ENCODE measurements at places on chromosomes 5 and 9. TPM values are rescaled to one million over a fixed set of nuclear protein-coding genes. Genes with fewer than 3 reads are reported as not detected.

The CYLC2 gene
- total RNA-seq: not detected

The FOXD4L3 gene
- not detected for total RNA-seq

DNA sequence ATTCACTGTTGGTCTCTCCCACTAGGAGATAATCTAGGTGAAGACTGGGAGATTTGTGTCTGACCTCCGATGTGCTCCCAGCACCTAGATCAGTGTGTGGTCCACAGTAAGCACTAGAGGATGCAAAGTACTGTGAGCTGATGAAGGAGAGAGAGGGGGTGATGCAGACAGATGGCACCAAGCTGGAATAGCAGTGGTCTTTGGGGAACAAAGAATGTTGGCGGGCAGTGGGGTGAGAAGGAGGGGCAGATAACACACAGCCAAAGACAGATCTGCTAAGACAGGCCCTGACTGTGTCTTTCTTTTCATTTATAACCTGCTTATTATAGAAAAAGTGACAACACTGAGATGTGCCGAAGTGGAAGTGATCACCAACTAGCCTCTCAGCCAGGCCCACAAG, 37.5 kb downstream of the ERGIC1 start:
- no peaks in the 10 kb centered on the region for H3K36me3 ChIP-seq
- no peak overlapping the region for H3K4me3 ChIP-seq
- H3K27me3 ChIP-seq: no peaks in the 10 kb centered on the region

The TERT gene
- total RNA-seq: 0.80 TPM

DNA sequence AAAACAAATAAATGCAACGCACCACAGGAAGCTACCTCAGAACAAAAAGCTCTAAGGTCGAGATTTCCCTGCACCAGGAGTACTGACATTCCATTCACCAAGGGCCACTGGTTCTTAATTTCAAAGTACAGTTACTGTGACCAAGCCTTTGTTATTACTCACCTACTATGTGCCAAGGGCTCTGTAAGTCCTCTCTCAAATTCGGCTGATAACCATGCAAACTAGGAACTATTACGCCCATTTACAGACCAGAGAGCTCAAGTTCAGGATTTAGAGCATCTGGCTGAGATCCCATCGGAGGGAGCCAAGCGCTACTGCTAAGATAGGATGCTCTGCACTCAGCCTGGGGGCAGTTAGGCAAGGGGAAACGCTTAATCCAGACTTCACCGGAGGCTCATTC, 5.6 kb downstream of the MYO10 start:
- peaks cover 26% of the 10 kb centered on the region for H3K4me1 ChIP-seq
- DNase-seq: no peak
- H3K4me3 ChIP-seq: no peak overlapping the region
- H3K36me3 ChIP-seq: no peaks in the 10 kb centered on the region
- no peak overlapping the region for H3K27ac ChIP-seq

DNA sequence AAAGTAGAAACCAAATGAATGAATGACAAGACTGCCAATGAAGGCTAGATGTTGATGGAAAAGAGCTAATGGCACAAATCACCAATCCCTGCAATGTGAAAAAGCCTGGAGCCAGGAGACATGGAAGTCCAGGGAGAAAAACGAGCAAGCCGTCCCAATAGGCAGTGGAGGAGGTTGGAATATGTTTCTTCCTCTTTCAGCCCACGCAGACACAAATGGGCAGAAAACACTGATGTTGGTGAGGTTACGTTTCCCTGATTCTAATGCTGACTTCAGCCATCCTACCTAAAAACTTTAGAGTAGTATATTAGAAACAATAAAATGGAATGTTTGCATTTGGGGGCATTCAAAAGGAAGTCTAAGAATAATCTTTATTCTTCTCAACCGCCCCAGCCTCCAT, 23.9 kb upstream of the KIF2A start:
- H3K27ac ChIP-seq: no peak overlapping the region
- no peak for DNase-seq
- no peak overlapping the region for H3K4me3 ChIP-seq
- no peaks in the 10 kb centered on the region for H3K27me3 ChIP-seq
- H3K36me3 ChIP-seq: no peaks in the 10 kb centered on the region

DNA sequence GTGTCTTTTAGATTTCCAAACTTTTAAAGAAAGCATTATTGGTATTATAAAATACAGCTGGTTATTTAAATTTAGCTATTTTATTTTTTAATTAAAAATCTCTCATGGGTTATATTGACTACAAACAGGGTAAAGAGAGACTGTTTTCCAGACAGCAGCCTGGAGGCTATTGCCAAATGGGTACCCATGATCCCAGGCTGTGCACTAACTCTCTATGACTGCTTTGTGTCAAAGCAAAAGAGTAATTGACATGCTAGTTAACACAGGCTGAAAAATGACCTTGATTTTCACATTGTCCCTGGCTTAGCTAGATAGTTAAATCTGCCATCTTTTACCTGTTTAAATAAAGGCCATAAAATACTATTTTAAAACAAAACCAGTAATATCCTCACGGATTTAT, 589.7 kb downstream of the ANXA1 start:
- H3K27me3 ChIP-seq: no peaks in the 10 kb centered on the region
- no peaks in the 10 kb centered on the region for H3K36me3 ChIP-seq
- no peak for DNase-seq
- H3K4me1 ChIP-seq: no peaks in the 10 kb centered on the region

DNA sequence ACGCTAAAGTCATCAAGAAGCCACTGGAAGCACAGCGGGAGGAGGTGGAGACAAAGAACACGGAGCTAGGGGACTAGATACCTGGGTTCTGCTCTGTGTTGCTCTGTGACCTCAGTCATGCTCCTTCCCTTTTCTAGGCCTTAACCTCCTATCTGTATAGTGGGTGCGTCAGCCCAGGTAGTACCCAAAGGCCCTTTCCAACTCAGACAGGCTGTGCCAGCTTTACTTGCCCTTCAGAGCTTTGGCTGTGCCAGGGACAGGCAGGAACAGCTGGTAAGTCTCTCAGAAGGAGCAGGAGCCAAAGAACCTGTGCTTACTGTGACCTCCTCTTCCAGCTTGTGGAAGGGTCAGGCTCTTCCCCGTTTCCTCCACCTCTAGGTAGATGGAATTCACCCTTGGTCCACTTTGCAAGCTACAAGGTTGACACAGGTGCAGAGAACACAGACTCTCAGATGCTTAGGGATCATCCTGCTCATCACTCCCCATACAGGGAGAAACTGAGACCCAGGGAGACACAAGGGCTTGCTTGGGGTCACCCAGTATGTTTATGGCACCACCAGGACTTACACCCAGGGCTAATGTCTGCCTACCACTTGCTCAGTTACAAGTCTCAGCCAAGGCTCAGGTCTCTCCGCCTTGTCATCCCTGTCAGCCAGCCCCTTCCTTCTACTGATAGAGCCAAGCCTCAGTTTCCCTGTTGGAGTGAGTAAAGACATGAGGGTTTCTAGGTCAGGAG, 1.7 kb downstream of the CCDC69 start:
- peaks cover 19% of the 10 kb centered on the region for H3K4me1 ChIP-seq
- no peaks in the 10 kb centered on the region for H3K27me3 ChIP-seq
- no peaks in the 10 kb centered on the region for H3K36me3 ChIP-seq
- no peak overlapping the region for H3K4me3 ChIP-seq
- H3K27ac ChIP-seq: no peak overlapping the region

DNA sequence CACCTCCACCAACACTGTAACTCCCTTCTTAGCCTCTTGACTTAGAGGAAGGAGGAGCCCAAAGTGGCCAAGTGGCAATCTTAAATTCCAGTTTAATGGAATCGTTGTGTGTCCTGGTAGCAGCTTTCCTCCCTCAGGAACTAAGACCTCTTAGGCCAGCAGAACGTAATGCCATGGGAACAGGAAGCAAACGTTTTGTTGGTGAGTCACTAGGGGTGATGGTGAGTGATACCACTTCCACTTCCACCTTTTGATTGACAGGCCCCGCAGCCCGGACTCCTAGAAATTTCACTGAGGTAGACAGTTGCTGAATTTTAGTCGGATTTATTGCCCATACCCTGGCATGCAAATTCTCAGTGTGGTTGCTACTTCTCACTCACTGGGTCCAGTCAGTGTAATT, 94.2 kb upstream of the FBN2 start:
- peaks cover 7% of the 10 kb centered on the region for H3K4me1 ChIP-seq
- DNase-seq: peak; percentile 72
- no peaks in the 10 kb centered on the region for H3K36me3 ChIP-seq
- no peak overlapping the region for H3K27ac ChIP-seq
- H3K4me3 ChIP-seq: no peak overlapping the region

The OTP gene
- not detected for total RNA-seq

DNA sequence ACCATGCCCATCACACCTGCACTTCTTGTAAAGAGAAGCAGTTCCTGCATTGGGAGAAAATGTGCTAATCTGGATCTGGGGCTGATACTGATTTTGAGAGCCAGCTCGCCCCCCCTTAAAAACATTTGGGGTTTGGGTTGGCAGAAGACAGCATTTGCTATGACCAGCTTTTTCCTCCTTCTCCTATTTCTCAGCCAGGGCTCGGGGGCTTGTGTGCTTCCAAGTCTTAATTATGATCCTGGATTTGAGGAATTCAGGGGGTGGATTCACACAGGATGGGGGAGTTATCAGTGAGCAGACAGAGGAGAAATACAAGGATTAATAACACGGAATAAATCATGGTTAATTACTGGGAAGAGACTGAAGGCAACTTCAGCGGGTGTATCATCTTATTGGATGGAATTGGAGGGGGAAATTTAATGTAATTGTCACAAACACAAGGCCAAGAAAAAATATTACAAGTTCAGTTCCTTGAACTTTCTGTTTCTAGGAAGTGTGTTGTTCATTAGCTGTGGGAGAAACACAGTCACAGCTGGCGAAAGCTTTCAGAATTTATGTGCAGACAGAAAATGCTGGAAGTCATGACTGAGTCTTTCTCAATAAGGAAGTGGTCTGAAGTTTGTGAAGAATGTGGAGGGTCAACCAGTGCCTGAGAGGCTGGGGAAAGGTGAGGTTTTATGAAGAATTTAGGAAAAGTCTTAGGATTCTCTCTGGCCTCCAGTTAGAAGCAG, 15.3 kb downstream of the C9orf152 start:
- no peak overlapping the region for H3K27ac ChIP-seq

The PRDM9 gene
- 0.12 TPM for total RNA-seq

GRCh38 chr9:70672161-70672649, 257.7 kb upstream of the KLF9 start:
- H3K4me1 ChIP-seq: no peaks in the 10 kb centered on the region
- no peak overlapping the region for H3K4me3 ChIP-seq
- no peak overlapping the region for H3K27ac ChIP-seq
- no peaks in the 10 kb centered on the region for H3K27me3 ChIP-seq

The CEL gene
- total RNA-seq: 0.47 TPM

The GARIN3 gene
- total RNA-seq: not detected
